ENCODE measurements at places on chromosomes 1 and 21.

- no peak for DNase-seq
Observed at GRCh38 chr1:108749081-108749480, 2.6 kb downstream of the STXBP3 start.

DNA sequence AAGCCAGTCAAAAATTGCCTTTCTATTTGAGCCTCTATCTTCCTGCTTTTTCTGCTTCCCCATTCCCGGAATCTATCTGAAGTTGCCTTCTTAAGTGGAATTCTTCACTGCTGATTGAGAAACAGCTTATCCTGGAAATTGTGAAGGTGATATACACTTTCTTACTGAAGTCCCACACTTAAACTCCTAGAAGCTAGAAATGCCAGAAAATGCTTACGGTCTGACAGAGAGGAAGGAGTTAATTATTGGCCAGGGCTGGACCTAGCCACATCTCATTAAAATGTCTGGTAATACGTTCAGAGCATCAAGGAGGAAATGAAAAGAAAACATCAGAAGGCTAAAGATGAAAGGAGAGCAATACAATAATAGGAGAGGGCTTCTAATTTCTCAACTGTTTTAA lies 292.5 kb upstream of the SNX7 start:
- DNase-seq, result no peak

DNA sequence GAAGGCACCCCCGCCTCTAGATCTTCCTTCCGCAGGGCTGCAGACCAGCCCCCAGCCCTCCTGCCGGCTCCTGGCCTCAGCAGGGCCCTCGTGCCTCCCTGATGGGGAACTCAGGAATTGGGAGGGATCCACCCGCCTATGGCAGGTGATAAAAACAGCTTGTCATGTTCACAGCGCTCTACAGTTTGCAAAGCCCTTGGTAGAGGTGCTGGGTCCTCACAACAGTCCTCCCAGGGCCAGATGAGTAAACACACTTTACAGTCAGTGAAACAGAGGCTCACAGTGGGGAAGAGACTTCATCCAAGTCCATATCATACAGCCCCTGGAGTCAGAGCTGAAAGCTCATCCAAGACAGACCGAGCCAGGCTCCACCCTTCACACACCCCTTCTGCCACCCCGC lies 97.0 kb upstream of the IFFO2 start:
- no peak for DNase-seq

DNA sequence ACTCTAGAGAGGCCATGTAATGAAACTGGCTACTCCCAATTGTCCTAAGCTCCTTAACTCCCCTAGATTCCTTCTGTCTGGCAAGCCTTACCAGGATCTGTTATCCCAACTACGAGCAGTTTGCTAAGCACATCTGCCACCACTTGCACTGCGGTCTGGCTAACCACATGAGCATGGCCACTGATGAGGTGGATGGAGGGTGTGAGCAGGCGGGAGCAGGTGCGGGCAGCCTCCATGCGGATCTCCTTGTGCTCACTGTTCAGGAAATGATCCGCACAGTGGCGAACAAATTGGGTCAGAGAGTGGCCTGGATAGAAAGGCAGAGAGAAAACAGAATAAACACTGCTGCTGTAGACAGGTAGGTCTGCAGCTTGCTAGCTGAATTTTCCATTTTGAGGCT lies 24.0 kb downstream of the MTOR start:
- no peak for DNase-seq

DNA sequence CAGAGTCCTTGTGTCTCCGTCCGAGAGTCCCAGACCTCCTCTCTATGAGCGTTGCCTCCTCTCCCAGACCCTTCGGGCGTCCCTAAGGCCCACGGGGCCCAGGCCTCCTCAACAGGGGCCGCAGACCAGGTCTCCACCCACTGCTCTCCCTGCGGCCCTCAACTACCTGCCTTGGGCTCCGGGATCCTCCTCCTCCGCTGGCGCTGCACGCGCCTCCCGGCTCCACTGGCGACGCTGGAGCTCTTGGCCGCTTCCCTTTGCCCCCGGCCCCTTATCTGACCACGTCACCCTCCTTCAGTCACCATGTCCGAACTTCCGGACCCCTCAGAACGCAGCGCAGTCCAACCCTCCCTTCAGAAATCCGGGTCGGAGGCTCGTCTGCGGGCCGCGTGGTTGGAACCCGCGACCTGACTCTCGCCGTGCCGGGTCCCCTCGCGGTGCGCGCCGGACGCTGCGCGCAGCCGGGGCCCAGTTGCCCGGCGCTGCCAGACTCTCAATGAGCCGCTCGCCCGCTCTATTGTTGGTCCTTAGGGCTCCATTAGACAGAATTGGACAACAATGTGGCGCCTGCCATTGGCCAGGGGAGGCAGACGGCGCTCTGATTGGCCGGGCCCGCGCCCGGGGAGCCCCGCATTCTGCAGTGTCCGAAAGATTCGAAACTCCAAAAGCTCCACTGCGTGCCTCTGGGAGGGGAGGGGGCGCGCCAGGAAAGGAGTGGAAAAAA lies at the start of gene DMRTA2:
Gene DMRTA2 (minus strand): TSS at position 498 of the 724 bp plus-strand sequence. CDS start 1,907 bp downstream, outside the sequence.
- peak; percentile 82 for DNase-seq

- DNase-seq, result no peak
Observed at GRCh38 chr1:190475421-190476141, 2.1 kb downstream of the BRINP3 start.

- no peak for DNase-seq
Observed at GRCh38 chr1:226601456-226601855, 52.9 kb downstream of the STUM start.

DNA sequence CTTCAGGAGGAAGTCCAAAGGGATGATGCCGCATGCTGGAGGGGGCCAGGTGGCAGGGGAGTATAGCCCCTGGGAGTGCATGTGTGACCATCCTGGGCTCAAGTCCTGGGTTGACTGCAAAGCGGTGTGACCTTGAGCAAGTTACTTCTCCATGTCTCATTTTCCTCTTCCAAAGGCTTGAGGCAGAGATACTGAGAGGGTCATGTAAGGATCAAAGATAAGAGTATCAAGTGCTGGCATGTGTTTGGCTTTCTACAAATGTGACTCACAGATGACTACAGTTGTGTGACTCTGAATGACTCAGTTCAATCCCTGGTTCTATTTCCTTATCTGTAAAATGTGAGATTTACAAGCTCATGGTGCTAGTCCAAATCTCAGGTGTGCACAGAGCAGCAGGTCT lies 26.1 kb downstream of the PROK1 start:
- DNase-seq, result peak; percentile 88

GRCh38 chr1:107789817-107790524 lies 175.0 kb downstream of the VAV3 start:
- no peak for DNase-seq

- DNase-seq, result no peak
Observed at GRCh38 chr1:41623736-41624135, 139.3 kb upstream of the EDN2 start.

- no peak for DNase-seq
Observed at GRCh38 chr21:40952551-40953323, 105.8 kb upstream of the DSCAM start.

GRCh38 chr1:45654540-45655280 lies 30.9 kb upstream of the CCDC17 start:
- DNase-seq, result no peak

DNA sequence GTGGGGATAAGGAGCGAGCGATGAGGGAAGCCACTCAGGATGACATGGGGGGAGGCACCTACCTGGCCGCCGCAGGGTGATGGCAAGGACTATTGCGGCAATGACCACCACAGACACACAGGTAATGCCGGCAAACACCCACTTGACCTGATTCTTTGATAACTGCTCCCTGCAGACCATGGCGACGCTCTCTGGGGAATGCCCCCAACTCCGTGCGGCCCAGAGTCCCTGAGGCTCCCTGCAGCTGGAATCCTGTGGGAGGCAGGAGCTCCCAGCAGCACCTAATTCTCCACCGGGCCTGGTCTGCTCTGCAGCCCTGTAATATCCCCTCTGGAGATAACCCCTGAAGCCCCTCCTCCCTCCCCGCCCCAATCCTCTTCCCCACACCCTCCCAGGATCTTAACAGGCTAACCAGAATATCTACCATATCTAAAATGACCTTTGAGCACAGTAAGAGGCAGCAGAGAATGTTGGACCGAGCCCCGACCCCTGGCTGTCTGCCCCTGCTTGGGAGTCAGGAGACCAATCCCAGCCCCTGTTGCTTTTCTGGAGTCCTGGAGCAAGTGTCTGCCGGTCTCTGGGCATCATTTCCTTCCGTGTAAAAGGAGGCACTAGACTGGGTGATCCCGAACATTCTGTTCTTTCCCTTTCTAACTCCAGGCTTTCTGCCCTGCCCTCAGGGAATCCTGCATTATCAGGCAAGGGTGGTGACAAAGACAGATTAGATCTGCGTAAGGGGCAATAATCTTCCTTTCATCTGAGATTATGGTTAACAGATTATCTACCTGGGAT lies at the start of gene FAM151A:
Gene FAM151A (minus strand): TSS at position 310 of the 792 bp plus-strand sequence. CDS start 130 bp downstream, at position 180.
- DNase-seq, result no peak

DNA sequence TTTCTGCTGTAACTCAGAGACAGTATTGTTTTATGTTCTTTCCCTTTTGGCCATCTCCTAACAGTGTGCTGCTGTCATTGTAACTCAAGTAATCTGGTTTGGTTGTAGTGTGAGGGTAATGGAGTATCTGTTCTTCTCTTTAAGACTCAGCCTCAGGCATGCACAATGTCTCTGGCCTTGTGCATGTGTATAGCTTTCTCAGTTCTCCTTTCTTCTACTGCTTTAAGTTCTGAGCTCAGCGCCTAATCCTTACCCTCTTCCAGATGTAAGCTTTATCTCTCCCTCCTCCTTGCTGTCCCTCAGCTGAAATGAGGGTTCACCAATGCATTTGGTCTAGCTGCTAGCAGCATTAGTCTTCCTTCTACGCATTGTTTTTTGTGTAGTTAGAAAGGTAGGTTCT lies 1420.4 kb upstream of the PRMT6 start:
- DNase-seq, result no peak

- peak; percentile 75 for DNase-seq
Observed at GRCh38 chr1:201751872-201752271, 77.1 kb upstream of the IPO9 start.

DNA sequence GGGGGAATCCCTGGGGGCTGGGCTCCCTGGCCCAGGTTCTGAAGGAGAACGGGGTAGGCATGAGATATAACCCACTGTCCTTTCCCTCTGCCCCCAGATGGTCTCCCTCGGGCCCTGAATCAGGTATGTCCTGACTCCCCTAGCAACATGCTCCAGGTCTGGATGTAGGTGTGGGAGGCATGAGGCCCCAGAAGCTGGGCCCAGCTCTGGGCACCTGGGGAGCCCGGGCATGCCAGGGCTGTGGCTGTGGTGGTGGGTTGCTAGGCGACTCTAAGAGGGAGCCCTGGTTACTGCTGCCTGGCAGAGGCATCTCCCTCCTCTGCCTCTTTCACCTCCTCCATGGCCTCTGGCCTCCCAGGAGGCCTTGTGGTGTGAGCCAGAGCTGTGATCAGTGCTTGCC lies 16.2 kb downstream of the FOXO6 start:
- no peak for DNase-seq

DNA sequence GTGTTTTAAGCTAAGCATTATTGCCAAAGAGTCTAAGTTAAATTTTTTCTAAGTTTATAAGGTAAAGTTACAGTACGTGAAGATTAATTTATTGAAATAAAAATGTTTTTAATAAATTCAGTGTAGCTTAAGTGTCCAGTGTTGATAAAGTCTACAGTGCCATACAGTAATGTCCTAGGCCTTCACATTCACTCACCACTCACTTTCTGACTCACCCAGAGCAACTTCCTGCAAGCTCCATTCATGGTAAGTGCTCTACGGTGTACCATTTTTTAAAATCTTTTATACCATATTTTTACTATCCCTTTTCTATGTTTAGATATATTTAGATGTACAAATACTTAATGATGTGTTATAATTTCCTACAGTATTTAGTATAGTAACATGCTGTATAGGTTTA lies 173.2 kb downstream of the CACNA1E start:
- DNase-seq, result no peak

DNA sequence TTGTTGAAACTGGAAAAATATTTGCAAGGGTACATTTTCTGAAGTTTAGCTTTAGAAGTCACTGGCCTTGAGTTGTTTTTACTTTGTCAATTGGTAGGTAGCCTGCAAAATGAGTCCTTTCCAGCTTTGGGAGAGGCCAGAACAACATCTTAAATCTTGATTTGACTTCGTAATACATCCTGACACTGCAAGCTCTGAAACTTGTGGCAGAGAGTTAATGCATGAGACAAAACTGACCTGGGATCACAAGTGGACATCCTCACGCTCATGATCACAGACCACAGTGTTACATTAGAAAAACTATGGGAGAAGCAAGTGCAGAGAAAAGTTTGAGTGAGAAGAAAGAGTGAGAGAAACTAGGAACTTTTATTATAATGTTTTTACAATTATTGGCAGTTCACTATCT lies 550.9 kb downstream of the USP25 start:
- no peak for DNase-seq

DNA sequence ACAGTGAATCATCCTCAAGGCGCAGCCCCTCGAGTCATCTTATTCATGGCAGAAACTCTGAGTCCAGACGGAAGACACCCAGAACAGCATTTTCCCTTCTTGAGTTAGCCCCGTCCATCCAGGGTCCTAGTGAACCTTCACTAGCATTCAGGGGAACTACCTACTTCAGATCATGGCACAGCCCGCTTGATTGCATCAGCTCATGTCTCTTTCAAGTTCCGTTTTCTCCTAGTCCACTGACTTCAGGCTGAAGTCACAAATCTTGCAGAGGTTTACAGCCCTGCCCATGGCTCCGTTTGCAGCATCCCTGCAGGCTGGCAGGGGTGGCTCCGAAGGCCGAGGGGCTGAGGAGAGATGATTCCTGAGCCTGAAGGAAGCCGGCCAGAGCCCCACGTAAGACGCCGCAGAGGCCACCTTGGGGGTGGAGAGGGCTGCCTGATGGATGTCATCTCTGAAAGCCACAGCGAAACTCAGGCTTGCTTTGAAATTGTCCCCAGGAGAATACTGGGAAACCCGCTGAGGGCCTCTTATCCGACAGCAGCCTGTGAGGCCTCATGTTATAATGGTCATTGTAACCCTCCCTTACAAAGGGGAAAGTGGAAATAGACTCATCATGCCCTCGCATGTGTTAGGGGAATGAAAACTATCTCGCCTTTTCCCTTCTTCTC lies 310.2 kb upstream of the AJAP1 start:
- DNase-seq, result no peak

DNA sequence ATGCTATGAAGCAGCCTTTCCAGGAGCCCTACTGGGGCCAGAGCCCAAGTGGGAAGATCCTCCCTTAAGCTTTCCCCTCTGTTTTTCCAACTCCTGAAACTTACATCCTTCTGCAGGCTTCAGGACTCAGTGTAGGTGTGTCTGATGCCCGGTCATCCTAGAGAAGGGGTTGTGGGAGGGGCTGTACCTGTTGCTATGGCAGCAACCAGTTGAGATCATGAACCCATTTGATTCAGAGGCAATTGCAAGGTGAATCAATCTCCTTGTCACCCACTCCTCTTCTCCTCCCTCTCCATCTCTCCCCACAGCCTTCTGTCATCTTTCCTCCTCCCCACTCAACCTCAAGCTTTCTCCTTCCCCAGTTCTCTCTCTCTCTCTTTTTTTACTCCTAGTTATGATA lies 151.8 kb downstream of the CACNA1E start:
- no peak for DNase-seq

DNA sequence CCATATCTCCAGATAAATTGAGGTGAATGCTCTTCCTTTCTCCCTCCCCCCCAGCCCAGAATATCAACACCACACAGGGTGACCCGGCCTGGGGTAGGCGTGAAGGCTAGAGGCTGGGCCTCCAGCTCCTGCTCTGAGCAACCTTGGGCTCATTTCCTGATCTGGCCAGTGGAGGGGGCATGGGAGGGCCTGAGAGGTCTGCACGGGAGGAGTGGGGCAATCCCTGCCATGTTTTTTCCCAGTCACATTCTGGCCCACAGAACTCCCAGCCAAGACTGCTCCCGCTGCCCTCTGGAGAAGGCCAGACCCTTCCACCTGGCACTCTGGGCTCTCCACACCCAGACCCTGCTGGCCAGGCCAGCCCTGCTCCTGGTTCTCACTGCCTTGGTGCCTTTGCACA lies 3.9 kb downstream of the CLDN19 start:
- DNase-seq, result peak; percentile 26
